Smooth muscle cell of the coronary artery (primary cell): ENCODE measurements at places on chromosomes 6 and 20. TPM values are rescaled to one million over a fixed set of nuclear protein-coding genes. Genes with fewer than 3 reads are reported as not detected.

Gene IMPG1
- total RNA-seq, result under 0.01 TPM in 1 of 2 replicates, not detected in the other

Gene SLC35D3
- not detected in 2 replicates for total RNA-seq

Gene F13A1
- 0.15 TPM in 1 of 2 replicates, not detected in the other for total RNA-seq

Gene ELOVL2
- 0.12 TPM in 1 of 2 replicates, not detected in the other for total RNA-seq

Gene MATN4
- total RNA-seq, result 0.23 TPM in 1 of 2 replicates, not detected in the other

Gene STX11
- total RNA-seq, result 0.35 and 1.7 TPM in 2 replicates

Gene CAGE1
- 0.08 and 0.12 TPM in 2 replicates for total RNA-seq

Gene DBNDD2
- total RNA-seq, result 0.83 and 1.1 TPM in 2 replicates

Gene WFDC10B
- total RNA-seq, result not detected in 2 replicates

Gene FAM210B
- total RNA-seq, result 24.9 and 47.4 TPM in 2 replicates

Gene EYA2
- 0.15 and 0.70 TPM in 2 replicates for total RNA-seq

Gene GSTA3
- total RNA-seq, result not detected in 2 replicates

Gene SPATS1
- total RNA-seq, result not detected in 2 replicates

Gene PAK5
- total RNA-seq, result not detected in 2 replicates

Gene MUC22
- total RNA-seq, result not detected in 2 replicates
